Head of caudate nucleus (tissue), 42 donors: ENCODE measurements at places on chromosomes 7 and 10.

DNA sequence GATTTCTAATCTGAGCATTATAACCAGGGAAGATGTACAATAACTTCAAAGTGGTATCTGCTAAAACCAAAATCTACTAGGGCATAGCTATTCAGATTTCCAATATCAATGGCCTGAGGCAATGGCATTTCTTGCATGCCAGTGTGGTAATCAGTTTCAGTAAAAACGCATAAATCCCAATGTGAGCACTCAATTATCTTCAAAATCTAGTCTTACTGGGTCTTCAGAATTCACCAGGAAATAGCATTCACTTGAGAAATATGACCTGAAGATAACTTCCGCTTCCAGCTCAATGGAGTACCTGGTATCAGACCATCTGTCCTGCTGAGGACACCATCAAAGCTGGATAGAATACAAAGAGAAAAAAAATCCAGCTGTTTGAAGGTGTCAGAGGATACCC, 72.4 kb downstream of the TRIL start:
- DNase-seq: no peak

DNA sequence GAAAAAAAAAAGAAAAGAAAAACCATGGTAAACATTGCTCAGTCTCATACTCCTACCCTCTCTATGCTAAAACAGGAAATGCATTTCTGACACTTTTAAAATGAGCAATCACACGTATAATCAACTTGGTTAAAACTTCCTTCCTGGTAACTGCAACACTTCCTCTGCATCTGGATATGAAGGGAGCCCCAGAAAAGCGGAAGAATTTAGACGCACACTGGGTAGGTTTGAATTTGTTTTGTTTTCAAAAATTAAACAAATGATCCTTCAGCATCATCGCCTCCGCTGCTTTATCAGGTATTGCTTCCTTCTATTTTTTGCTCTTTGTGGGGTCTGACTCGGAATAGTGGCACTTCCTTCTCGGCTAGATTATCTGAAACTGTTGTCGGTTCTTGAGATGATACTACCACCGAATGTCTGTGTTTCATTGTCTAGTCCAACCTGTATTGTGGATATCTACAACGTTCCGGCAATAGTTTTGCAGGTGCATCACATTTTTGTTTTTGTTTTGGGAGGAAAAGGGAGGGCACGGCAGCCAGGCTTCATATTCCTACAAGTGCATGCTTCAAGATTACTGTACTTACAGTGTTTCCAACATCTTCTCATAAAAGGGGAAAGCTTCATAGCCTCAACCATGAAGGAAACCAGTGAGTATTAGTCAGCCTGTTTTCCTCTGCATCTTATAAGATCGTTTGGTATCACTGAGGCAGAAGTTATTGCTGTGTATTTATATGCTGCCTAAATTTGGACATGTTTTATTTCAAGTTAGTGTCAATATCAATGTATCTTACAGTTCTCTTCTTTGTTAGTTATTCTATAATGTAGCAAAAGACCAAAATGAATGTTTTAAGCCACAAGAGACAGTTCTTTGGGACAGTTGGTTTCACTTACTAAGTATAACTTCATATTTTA, at the start of gene PIK3CG:
Gene PIK3CG (plus strand): TSS at position 153 of the 912 bp plus-strand sequence. CDS start 2,280 bp downstream, outside the sequence.
- DNase-seq: no peak

DNA sequence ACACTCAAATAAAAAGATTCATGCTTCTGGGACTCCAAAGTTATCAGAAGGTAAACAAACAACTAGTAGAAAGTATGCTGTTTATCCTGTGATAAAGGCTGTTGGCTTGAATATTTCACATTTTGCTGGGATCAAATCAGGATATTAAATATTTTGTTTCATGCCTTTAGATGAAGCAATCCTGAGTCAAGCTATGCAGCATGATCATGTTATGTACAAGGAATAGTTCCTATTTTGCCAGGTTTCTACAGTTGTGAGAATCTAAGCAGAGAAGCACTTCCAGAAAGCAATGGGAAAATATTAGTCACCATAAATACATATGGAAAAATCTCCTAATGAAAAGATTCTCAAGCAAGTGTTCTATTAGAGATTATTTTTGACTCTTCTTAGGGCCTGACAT, 262.8 kb upstream of the PCDH15 start:
- DNase-seq: no peak

DNA sequence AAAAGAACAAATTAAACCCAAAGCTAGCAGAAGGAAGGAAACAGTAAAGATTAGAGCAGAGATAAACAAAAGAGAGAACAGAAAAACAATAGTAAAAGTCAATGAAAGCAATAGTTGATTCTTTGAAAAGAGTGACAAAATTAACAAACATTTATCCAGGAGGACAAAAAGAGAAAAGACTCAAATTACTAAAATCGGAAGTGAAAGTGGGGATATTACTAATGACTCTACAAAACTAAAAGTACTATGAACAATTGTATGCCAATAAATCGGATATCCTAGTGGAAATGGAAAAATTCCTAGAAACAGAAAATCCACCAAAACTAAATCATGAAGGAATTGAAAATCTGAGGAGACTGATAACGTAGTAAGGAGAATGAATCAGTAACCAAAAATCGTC, 96.3 kb downstream of the SNX13 start:
- DNase-seq: no peak

DNA sequence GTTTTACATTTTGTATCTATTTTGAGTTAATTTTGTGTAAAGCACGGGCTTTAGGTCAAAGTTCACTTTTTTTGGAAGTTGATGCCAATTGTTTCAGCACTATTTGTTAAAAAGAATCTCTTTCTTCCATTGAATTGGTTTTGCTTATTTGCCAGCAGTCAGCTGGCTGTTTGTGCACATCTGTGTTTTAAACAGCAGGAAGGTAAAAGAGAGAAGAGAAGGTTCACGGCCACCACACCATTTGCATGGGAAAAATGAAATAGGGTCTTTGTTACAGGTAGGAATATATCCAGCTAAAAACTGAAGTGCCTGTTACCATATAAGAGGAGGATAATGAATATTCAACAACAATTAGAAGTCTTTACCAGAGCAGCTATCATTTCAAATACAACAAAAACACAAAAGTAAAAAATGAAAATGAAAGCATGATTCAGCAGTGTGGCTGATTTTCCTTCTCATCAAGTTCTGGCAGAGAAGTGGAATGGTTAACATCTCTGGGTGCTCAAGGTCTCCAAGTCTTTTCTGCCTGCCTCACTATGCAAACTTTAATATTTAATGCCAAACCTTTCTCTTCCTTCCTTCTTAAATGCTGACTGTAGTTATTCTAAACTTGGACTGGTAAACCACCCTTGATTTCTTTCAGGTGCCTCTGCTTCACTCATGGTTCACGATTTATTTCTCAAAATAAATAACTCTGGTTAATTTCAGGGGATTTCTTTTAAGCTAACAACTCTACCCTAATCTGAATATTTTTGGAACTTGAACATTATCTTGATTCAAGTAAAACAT, 841.5 kb downstream of the GRM8 start:
- DNase-seq: no peak

DNA sequence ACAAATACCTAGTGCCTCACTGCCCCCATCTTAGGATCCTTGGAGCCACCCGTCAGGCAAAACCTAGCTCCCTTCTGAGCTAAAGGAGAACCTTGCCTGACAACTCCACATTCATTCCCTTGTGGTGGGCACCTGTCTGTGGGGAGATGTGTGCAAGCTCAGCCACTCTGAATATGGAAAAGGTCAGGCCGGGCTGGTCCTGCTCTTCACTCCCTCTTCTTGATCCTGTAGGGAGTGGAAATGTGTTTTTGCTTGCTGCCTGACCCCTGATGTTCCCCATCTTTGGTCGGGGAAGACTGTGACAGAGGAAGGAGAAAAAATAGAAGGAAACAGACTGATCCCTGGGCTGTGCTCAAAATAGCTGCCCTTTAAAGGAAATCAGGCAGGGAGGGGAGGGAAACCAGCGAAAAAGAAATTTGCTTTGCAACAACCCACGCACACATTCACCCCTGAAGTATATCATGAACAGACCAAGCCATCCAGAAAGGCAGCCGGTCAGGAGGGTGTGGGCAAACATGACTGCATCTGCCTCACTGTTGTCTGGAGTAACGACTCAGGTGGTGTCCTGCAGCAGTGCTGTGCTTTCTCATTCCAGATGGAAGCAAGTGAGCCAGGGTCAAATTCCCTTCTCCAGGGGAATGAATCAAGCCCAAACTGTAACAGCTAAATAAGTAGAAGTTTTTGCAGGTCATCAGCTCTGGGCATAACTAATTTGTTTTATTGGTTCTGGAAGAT, 74.0 kb downstream of the SCRN1 start:
- no peak for DNase-seq

DNA sequence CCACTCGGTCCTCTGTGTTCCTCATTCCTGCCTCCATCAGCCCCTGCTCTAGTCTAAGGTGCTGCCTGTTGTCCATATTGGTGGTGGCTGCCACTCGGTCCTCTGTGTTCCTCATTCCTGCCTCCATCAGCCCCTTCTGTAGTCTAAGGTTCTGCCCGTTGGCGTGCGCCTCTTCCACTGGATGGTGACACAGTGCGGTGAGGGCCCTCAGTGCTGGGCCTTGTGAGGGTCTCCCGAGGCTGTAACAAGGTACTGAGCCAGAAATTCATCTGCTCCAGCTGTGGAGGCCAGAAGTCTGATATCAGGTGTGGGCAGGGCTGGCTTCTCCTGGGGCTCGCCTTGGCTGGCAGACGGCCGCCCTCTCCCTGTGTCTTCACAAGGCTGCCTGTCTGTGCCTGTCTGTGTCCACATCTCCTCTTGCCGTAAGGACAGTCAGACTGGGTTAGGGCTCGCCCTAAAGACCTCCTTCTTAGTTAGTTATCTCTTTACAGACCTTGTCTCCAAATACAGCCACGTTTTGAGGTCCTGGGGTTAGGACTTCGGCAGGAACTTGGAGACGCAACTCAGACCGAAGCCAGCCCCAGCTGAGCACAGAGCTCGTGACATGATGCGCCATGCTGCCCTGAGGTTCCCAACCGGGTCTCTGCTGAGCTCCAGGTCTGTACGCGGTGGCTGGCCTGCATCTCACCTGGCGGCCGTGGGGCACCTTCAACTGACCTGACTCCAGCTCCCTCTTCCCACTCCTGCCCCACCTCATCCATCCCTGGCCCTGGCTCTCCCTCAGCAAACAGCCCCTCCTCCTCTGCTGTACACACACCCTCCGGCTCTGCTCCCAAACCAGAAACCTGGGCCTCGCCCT, 181.4 kb upstream of the SHH start:
- DNase-seq: peak; percentile 38

DNA sequence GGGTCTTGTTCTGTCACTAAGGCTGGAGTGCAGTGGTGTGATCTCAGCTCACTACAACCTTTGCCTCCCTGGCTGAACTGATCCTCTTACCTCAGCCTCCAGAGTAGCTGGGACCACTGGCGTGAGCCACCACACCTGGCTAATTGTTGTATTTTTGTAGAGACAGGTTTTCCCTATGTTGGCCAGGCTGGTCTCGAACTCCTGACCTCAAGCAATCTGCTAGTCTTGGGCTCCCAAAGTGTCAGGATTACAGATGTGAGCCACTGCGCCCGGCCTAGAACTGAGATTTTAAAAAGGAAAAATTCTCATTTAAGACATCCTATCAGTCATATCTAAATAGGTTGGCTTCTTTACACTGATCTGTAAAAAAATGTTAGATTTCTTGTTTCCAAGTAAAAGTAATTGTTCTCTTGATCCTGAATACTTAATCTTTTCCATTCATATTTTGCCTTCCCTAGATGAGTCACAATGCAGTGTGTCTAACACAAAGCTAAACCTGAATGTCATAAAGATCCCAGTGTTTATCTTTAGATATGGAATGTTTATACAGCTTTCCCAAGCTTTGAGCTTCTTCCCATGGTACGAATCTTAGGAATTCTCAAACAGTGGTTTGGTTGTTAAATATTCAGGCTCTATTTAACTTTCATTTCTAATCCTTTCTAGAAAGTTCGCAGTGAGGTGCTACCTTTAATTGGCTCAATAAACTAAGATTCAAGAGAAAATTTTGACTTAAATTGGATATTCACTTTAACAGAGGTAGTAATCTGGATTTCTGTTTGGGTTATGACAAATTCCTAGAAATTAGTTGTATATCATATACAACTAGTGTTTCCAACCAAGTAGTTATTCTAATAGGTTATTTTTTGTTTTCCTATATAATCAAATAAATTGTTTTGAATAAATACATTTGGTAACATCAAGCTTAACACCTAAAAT, 12.1 kb upstream of the LAMB1 start:
- no peak for DNase-seq

DNA sequence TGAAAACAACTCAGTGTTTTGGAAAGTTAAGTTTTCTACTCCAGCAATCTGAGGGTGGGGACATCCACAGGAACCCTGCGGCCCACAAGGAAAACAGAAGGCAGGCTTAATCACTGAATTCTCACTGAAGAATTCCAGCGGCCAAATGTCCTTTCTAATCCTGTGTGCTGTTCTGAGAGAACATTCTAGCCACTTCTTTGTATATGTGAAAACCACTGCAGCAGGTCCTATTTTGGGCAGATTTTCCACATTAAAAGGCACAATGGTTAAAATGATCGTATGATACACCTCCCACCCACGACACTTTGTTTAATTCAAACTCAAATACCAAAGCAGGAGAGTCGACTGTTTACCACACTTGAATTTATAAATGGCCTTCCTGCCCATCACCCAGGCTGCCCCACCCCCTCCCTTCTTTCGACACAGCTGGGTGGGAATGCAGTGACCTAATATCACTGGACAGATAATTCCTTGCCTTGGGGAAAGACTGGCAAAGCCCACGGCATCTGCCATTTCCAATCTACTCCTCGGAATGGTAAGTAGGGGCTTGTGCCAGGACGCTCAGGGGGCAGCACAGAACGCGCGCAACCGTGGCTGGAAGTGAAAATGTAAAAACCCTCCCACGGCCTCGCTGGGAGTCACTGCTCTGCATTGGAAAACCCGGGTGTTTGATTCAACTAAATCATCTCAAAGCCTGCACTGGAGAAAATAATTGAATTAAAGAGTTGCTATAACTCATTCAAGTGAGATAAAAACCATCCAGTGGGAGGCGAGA, 67.0 kb downstream of the CTBP2 start:
- DNase-seq: no peak

- no peak for DNase-seq
These were observed 99.9 kb downstream of the NSUN6 start for GRCh38 chr10:18551473-18551872.

- no peak for DNase-seq
These were observed 258.8 kb downstream of the SNX10 start for GRCh38 chr7:26550492-26550891.

DNA sequence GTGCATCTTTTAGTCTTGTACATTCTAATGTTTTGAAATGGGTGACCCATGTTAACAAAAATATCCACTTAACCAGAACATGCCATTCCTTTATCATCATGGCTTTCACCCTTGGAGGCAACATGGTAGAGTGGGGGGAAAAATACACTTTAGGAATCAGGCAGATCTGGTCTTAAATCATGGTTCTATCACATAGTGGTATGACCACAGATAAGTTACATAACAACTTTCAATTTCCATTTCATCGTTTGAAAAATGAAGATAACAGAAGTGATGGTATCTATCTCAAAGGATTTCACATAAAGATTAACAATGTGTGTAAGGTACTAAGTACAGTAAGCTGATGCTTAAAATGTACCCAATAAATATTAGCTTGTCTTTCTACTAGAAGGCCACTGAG, 19.0 kb downstream of the TMEM168 start:
- no peak for DNase-seq
